Fibroblast of lung (primary cell): ENCODE measurements at places on chromosomes 5 and 9.

DNA sequence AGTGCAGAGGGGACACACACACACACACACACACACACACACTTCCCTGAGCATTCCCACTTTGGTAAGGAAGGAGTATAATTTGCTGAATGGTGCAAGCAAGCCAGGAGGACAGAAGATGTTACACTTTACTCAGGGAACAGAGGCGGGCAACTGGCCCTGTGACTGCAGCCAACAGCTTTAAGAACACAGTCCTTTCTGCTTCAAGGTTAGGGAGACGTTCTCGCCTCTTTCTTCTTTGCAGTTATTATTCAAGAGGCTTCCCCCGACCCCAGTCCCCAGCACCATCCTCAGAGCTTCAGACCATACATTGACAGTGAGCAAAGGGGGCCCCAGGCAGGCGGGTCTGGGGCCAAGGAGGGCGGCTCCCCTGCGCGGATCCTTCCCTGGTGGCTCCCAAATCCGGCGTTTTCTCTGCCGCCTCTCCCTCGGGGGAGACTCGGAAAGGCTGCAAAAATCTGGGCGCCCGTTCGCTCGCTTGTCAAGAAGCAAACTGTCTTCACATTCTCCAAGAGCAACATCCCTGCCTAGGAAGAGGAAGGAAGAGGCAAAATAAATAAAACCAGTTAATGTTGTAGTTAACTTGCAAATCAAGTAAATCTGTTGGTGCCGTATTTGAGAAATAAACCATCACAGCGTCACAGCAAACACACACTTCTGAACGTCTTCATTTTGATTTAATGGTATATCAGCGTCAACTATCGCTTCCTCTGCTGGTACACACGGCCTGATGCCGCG, 3.8 kb upstream of the LHX2 start:
- H3K4me3 ChIP-seq, result no peak overlapping the region
- DNase-seq, result no peak
- H3K36me3 ChIP-seq, result no peaks in the 10 kb centered on the region
- H3K27ac ChIP-seq, result no peak overlapping the region
- H3K4me1 ChIP-seq, result no peaks in the 10 kb centered on the region

GRCh38 chr5:86337667-86338460, 279.9 kb upstream of the COX7C start:
- no peaks in the 10 kb centered on the region for H3K36me3 ChIP-seq
- no peak overlapping the region for H3K27ac ChIP-seq
- H3K27me3 ChIP-seq, result no peaks in the 10 kb centered on the region
- H3K4me1 ChIP-seq, result no peaks in the 10 kb centered on the region
- DNase-seq, result no peak

GRCh38 chr9:126399251-126399650, 72.6 kb downstream of the MVB12B start:
- no peak overlapping the region for H3K27ac ChIP-seq
- no peaks in the 10 kb centered on the region for H3K4me1 ChIP-seq
- no peaks in the 10 kb centered on the region for H3K36me3 ChIP-seq

DNA sequence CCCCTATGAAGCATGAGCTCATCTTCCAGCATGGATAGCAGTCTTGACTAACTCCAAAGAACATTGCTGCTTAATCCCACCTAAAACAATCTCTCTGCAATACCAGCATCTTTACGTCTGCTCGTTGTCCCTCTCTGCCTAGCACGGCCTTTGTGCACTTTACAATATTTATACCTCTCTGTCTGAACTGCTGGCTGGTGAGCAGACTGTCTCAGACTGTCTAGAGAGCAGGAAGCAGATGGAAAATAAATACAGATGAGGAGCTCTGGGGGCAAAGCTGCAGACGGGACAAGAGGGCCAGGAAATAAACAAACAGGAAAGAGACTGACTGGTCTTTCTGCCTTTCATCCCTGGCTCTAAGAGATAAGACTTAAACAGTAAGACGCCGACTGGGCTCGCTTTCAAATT, 224.8 kb downstream of the ENC1 start:
- H3K27ac ChIP-seq, result no peak overlapping the region
- no peaks in the 10 kb centered on the region for H3K4me1 ChIP-seq
- no peaks in the 10 kb centered on the region for H3K27me3 ChIP-seq
- DNase-seq, result no peak
- no peak overlapping the region for H3K4me3 ChIP-seq

DNA sequence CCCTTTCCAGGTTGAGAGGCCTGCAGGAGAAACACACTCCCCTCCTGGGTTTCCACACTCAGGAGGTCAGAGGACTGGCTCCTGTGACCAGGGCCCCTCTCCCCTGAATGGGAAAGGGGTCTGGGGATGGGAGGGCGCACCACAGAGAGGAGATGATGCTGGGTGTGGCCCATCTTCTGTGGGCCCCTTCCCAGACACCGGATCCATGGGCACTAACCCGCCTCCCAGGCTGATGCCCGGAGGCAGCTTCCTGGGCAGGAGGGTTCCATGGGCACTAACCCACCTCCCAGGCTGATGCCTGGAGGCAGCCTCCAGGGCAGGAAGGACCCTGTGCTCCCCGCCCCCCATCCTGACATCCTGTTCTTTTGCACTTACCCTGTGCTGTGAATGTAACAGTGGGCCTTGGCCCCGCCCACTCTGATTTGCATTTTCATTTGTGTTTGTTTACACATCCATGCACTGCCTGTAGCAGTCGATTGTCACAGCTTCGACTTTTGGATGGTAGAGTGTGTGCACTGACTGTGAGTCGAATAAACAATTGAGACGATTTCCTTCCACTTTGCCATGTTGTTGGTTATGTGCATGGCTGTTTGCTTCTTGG, 9.3 kb upstream of the DOLPP1 start:
- no peaks in the 10 kb centered on the region for H3K4me1 ChIP-seq
- H3K27me3 ChIP-seq, result no peaks in the 10 kb centered on the region
- H3K36me3 ChIP-seq, result peaks cover 4% of the 10 kb centered on the region
- no peak overlapping the region for H3K4me3 ChIP-seq
- DNase-seq, result no peak
- H3K27ac ChIP-seq, result no peak overlapping the region
